ENCODE measurements at places on chromosomes 2 and 18. TPM values are rescaled to one million over a fixed set of nuclear protein-coding genes. Genes with fewer than 3 reads are reported as not detected.

Gene UGT1A9
- total RNA-seq, result not detected

Gene GAL3ST2
- total RNA-seq, result not detected

GRCh38 chr2:38739524-38739923, 11.6 kb downstream of the SRSF7 start:
- H3K4me3 ChIP-seq, result no peak overlapping the region
- no peak overlapping the region for H3K27ac ChIP-seq
- peaks cover 78% of the 10 kb centered on the region for H3K36me3 ChIP-seq
- H3K27me3 ChIP-seq, result no peaks in the 10 kb centered on the region
- DNase-seq, result no peak

Gene CD8B2
- total RNA-seq, result not detected

Gene GATA6
- not detected for total RNA-seq

DNA sequence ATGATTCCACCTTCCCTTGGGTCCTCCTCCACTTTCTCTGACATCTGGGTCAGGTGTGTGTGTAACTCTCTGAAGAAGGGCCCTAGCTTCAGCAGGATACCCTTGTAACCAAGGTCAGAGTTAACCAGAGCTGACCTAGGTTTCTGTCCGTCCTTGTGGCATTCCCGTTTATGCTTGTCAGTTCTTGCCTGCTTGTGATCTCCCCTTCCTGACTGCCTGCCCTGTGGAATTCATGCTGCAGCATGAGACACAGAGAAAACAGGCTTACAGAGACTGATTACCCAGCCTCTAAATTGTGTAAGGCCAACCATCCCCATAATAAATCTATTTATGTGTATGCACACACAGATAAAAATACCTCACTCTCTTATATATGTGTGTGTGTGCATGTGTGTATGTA, 22.8 kb downstream of the NXPH2 start:
- peaks cover 8% of the 10 kb centered on the region for H3K27me3 ChIP-seq
- H3K4me3 ChIP-seq, result no peak overlapping the region

DNA sequence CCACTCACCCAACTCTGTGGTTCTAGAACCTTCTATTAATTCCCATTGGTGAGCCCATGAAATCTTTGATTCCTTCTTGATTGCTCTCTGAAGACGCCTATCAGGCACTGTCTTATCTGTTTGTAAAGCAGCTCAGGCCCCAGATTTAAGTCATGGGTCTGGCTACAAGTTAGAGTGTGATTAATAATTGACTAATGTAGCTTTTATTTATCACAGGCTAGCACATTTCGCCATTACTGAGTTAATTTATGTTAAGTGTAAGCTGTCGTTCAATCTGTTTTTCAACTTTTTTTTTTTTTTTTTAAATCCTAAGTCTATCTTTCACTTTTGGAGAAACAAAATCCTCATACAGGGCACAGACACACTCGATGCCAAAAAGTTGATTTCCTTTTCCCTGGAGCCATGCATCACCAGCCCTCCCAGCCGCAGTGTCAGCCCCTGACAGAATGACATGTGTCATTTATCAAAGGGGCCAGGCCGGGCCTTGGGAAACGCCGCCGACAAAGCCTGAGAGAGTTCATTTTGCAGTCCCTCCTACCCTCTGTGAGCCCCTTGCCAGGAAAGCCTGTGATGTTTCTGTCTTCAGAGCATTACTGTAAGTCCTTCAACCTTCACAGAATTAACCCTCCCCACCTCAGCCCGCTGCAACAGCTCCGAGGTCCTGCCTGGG, 15.8 kb downstream of the TSHZ1 start:
- H3K4me1 ChIP-seq, result peaks cover 6% of the 10 kb centered on the region
- H3K27me3 ChIP-seq, result no peaks in the 10 kb centered on the region

- H3K36me3 ChIP-seq, result no peaks in the 10 kb centered on the region
- H3K27ac ChIP-seq, result no peak overlapping the region
- no peak overlapping the region for H3K4me3 ChIP-seq
- H3K4me1 ChIP-seq, result no peaks in the 10 kb centered on the region
These were observed 125.8 kb upstream of the CYP1B1 start for GRCh38 chr2:38201784-38202183.

- H3K4me1 ChIP-seq, result peaks cover 79% of the 10 kb centered on the region
- H3K27ac ChIP-seq, result peak overlapping the region; percentile 98
- H3K36me3 ChIP-seq, result peaks cover 11% of the 10 kb centered on the region
- peak overlapping the region; percentile 20 for H3K4me3 ChIP-seq
- no peaks in the 10 kb centered on the region for H3K27me3 ChIP-seq
These were observed 107.7 kb downstream of the LBH start for GRCh38 chr2:30339071-30339470.

All from activated B cell treated with CpG ODN at 0.5 μM for 24 hours (primary cell).